ENCODE measurements at places on chromosomes 5 and 9. TPM values are rescaled to one million over a fixed set of nuclear protein-coding genes. Genes with fewer than 3 reads are reported as not detected.

The DRD1 gene
- polyA plus RNA-seq: not detected

The NRG2 gene
- polyA plus RNA-seq: 0.88 TPM

The FGF18 gene
- polyA plus RNA-seq: 0.25 TPM

The OLFML2A gene
- 18.7 TPM for polyA plus RNA-seq

The HINT1 gene
- 393 TPM for polyA plus RNA-seq

The CLPTM1L gene
- 140 TPM for polyA plus RNA-seq

The EGR1 gene
- polyA plus RNA-seq: 244 TPM

The NSG2 gene
- 0.35 TPM for polyA plus RNA-seq

The INSL6 gene
- polyA plus RNA-seq: 0.60 TPM

The NMUR2 gene
- 0.15 TPM for polyA plus RNA-seq

The FCN1 gene
- polyA plus RNA-seq: 0.83 TPM

The SOWAHA gene
- polyA plus RNA-seq: 4.0 TPM

The WNT8A gene
- 0.15 TPM for polyA plus RNA-seq

The MYOT gene
- 1.5 TPM for polyA plus RNA-seq

The GM2A gene
- 28.2 TPM for polyA plus RNA-seq

The NOTCH1 gene
- polyA plus RNA-seq: 26.4 TPM

The SEMA5A gene
- 46.3 TPM for polyA plus RNA-seq

The PCDHB9 gene
- polyA plus RNA-seq: 4.3 TPM

The IFNE gene
- 0.15 TPM for polyA plus RNA-seq

The PCDHB13 gene
- polyA plus RNA-seq: 9.3 TPM

The IL33 gene
- 7.3 TPM for polyA plus RNA-seq

The RNF183 gene
- 5.1 TPM for polyA plus RNA-seq

The EDIL3 gene
- 56.9 TPM for polyA plus RNA-seq

The TAF11L8 gene
- not detected for polyA plus RNA-seq

The FNIP1 gene
- 21.4 TPM for polyA plus RNA-seq

Data from left kidney (tissue), 8 donors.